Breast epithelium (tissue), 4 donors: ENCODE measurements at places on chromosomes 4 and X.
A peak's percentile ranks its signal among the peaks of the same experiment; 100 is the strongest.

DNA sequence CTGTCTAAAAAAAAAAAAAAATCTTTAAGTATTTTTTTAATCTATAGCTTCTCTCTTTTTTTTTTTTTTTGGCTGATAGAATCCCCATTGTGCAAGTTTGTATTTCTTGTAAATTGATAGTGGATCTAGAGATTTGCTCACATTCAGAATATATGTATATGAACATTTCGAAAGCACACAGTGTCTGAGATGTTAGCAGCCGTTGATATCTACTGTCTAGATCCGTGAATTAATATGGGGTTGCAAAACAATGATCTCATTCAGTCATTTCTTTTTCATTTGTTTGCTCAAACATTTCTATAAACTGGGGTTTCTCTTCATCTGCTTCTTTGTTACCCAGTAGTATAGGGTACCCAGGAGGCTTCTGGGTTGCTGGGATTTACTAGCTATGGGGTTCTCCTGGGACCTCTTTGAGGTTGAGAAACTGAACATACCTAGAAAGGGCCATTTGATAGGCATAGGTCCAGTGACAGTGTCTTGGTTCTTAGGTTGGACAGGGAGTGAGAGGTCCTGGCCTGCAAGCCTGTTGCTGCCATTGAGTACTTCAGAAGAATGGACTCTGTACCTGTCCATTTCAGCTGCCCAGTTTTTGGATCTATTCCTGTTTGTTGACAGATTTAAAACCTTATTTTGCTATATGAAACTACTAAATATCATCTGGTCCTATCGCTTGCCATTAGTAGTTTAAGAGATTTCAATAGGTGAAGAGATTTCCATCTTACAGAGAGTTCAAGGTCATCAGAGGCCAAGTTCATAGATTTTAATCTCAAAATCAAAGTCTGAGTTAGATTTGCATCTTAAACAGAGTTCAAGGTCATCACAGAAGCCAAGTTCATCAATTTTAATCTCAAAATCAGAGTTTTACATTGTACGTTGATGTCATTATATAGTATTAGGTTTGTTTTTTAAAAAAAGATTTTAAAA, 50.8 kb downstream of the WWC2 start:
- no peak for DNase-seq

DNA sequence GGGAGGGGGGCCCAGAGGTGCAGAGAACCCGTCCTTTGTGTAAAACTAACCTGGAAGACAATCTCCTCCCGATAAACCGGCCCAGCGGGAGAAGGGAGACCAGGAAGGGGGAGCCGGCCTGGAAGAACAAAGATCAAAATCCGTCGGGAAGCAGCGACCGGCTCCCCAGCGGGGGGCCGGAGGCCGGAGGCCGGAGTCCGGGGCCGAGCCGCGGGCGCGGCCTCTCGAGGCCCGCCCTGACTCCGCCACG, 552 bp downstream of the ZDHHC9 start:
- no peak for DNase-seq

- DNase-seq = no peak
These were observed 29.9 kb downstream of the C4orf51 start for GRCh38 chr4:145709843-145710242.

GRCh38 chr4:10949039-10949733, 264.6 kb upstream of the CLNK start:
- no peak for DNase-seq

DNA sequence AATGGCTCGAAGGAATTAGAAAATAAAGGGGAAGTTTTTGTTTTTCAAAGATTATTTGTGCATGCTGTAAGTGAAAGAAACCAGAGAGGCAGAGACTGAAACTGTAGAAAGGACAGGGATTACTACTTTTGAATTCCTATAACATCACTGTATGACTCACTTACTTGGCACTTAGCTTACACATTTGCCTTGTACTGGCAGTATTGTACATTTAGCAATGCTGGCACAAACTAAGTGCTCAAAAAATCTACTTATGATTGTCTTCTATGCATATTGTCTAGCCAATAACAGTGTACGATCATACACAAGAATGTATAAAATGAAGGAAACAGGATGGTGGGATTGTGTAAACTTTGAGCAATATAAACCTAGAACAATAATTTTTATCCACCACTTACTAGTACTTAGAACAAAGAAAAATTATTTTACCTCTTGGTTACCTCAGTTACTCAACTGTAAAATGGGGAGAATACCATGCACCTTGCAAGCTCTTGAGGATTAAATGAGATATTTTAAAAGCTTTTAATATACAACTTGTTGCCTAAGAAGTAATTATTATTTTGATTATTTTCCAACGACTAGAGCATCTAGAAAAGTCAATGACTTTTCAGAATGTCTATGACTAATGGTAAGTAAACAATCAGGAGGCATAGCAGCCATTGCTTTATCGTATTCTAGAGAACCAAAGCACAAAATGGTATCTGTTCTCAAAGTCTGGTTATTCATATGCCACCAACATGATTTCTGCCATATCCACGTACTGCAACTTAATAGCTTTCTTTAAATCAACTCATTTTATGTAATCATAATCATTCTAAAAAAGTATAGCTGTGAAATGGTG, 4.7 kb downstream of the FAM120C start:
- DNase-seq = no peak

DNA sequence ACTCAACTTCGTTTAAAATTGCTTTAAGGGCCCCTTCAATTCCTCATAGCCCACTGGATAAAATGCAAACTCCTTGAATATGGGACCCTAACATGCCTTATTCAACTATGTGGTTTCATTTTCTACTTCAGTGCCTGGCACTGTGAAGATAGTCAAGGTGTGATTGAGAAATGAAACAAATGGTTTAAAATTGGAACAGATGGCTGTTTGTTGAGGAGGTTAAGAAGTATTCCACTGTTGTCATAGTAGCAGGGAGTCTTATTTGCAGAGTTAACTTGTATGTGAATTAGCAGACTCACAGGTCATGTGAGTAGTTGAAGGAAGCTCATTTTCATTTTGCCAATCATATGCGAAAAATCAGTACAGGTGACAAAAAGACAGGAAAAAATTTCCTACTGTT, 593.3 kb downstream of the KCTD8 start:
- no peak for DNase-seq

DNA sequence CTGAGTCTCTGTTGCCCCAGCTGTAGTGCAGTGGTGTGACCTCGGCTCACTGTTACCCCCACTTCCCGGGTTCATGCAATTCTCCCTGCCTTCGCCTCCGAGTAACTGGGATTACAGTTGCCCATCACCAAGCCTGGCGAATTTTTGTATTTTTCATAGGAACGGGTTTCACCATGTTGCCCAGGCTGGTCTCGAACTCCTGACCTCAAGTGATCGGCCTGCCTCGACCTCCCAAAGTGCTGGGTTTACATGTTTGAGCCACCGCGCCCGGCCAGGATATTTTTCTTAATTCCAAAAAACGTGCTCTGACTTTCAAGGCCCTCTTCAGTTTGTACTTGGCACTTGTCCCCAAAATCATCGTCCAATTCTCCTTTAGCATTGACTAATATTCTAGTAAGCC, 129.2 kb upstream of the EPHA5 start:
- no peak for DNase-seq

GRCh38 chr4:75630174-75630936, at the start of gene CDKL2:
CDKL2 (minus strand) TSS chr4:75630528; CDS start chr4:75625988, 4,540 bp downstream.
- DNase-seq = peak; percentile 85

- no peak for DNase-seq
These were observed 892.4 kb upstream of the TENM3 start for GRCh38 chr4:181350615-181351415.

GRCh38 chrX:116239944-116240840, 69.6 kb downstream of the AGTR2 start:
- DNase-seq = no peak

- no peak for DNase-seq
These were observed 34.3 kb downstream of the IRF2 start for GRCh38 chr4:184439856-184440594.

DNA sequence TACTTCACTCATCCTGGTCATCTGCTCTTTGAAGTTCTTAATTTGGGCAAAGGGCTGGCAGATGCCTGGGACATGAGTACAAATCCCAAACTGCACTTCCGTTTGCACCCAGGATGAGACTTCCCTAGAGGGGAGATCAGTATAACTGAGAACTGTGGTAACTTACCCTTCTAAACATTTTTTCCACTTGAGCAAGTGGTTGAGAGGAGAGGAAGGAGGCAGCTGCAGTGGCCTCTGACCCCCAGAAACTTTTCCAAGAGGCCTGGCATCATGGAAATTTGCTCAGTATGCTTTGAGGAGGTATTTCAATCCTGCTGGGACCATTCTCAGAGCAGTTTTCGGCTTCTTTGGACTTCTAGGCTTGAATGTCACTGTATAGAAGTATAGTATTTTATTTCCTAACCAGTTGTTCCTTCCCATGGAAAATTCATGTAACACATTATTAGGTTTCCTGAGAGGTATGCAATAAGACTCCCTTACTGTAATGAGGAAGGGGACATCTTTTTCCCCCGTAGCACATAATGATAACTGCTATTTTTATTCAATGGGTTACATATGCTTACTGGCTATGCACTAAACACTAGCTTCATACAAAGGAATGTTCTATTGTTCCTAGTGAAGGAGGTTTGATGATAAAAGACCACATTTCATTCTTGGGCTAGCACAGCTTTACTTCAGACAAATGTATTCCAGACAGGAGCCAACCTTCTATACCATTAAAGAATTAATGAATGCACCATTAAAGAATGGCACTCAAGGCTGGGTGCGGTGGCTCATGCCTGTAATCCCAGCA, 129.3 kb downstream of the SHROOM3 start:
- no peak for DNase-seq

DNA sequence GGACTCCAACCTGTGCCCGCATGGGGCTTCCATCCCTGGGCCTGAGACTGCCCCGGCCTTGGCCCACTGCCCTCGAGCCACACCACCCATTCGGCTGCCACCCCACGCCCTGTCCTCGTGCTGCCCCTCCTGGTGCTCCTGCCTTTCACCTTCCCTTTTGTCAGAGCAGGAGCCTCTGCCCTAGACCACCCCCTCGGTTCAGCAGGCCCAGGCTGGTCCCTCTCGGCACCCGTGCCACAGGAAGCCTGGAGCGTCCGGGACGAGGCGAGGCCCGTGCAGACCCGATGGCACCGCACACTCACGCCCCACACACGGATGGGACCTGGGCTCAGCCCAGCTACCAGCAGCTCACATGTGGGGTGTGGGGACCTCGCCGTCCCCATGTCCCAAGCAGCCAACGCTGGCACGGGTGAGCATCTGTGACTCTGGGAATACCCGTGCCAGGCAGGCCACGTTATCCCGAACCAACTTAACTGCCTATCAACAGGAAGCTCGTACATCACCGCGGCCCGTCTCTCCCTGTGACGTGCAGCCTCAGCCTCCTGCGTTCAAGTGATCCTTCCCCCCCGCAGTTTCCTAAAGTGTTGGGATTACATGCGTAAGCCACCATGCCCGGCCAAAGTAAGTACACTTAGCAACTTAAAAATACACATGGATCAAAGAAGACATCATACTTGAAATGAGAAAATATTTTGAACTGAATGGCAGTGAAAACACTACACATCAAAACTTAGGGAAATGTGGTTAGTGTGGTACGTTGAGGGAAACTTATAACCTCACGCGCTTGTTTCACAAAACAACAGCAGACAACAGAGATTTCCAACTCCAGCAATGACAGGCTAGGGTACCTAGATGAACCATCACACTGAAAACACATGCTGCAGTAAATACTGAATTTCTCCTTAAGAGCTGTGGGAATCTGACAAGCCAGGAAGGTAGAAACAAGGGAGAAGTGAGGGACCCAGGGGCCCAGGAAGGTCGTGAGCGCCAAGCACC, 29.0 kb downstream of the LRPAP1 start:
- no peak for DNase-seq

DNA sequence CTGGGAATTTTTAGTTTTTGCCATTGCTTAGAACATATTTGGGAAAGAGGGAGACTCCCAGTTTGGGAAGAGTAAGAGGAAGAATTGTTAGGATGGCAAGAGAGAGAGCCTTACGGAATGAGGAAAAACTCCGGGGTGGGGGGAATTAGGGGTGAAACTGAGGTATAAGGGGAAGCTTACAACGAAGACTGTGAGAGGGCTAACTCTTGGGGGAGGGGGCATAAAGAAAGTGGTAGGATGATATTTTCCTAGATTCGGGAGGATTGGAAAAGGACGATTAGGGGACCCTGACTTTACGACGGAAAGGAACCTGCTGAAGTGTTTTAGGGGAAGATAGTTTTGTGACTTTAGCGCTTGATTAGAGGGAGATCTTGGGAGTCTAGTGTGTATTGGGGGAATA, 86.2 kb upstream of the HPRT1 start:
- no peak for DNase-seq

GRCh38 chr4:185203486-185204237, at the start of gene CFAP97:
CFAP97 (minus strand) TSS chr4:185204000; CDS start chr4:185191196, 12,804 bp downstream.
- DNase-seq = peak; percentile 79
